NCI-H1694 treated with DMSO at 0.1 percent for 48 hours (cell line): ENCODE measurements at places on chromosomes 12 and 14.

GRCh38 chr12:76781321-76781720 lies 17.4 kb downstream of the ZDHHC17 start:
- DNase-seq, result no peak

DNA sequence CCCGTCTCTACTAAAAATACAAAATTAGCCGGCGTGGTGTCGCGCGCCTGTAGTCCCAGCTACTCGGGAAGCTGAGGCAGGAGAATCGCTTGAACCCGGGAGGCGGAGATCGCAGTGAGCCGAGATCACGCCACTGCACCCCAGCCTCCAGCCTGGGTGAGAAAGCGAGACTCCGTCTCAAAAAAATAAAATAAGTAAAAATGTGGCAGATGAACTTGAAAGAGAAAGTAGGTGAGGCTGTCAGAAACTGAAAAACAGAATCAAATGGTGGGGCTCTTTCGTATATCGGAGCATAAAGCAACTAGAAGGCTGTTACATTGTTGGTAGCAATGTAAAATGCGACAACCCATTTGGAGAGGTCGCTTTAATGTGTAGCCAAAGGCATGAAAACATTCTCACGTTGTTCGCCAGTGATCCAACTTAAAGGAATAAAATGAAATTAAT lies 767 bp upstream of the CCNT1 start:
- DNase-seq, result no peak

DNA sequence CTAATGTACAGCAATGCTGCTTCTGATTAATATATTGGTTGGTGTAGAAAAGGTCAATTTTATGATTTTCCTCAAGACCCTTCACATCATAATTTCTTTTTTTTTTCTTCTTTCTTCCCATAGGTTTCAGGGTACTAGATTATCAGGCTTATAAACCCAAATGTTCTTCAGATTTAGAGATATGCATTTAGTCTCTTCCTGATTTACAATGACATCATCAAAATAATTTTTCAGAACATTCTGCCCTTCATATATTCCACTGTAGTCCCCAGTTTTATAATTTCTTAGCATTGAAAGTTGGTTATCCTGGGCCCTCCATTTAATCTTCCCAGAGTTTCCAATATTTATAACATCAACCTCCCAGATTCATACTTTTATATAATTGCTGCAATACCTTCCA lies 226.7 kb upstream of the LRFN5 start:
- DNase-seq, result no peak

DNA sequence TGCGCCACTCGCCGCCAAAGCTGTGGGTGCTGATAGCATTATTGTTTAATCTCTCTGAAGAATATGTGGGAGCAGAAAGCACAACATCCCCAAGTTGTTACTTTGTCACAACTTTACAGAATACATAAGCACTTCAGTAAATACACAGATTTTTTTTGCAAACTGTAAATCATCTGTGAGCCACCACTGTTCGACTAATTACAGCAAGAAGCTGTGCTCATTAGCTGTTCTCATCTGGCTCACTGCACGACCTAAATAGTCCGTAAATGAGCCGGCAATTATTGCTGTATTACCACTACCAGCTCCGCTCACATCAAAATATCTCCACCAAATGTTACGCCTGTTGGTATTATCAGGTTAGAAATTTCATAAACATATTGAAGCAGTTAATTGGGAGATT lies 228.9 kb upstream of the PRKD1 start:
- DNase-seq, result peak; percentile 97

GRCh38 chr12:53179687-53180219 lies 769 bp upstream of the ZNF740 start:
- DNase-seq, result no peak

DNA sequence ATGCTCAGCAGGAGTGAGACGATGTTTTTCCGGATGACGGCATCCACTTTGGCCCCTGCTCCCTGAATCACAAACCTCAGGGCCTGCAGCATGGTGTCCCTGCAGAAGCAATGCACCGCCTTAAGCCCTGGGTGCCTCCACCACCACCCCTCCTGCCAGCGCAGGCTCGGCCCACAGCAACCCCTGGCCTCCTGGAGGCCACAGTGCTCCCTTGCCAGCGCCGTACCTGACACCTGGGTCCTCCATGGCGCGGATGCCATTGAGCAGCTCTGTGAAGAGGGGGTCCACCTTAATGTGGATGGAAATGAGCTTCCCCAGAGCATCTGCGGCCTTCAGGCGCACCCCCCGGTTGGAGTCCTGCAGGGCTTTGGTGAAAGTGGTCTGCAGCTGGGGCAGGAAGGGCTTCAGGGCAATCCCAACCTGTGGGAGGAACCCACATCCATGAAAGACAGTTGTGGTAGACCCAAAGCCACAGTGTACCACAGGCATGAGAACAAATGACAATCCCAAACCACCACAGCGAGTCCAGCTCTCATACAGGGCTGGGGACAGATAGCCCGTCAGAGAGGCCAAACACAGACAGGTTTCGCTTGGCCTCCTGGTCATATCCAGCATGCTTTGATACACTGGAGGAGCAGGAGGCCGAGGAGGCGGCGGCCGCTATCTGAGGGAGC lies 17.9 kb upstream of the RAB35 start:
- DNase-seq, result no peak

- DNase-seq, result peak; percentile 3
These were observed 178.5 kb upstream of the OR4E1 start for GRCh38 chr14:21852061-21852664.

- DNase-seq, result no peak
These were observed 4.2 kb upstream of the AMN1 start for GRCh38 chr12:31732926-31733548.

GRCh38 chr14:58633831-58634230 lies 3.9 kb upstream of the DACT1 start:
- DNase-seq, result no peak

- DNase-seq, result no peak
These were observed 26.0 kb upstream of the VPS37B start for GRCh38 chr12:122921917-122922316.

GRCh38 chr14:68969278-68970033 lies 9.6 kb downstream of the ACTN1 start:
- DNase-seq, result no peak
